Stimulated activated CD8-positive, alpha-beta memory T cell treated with anti-CD3 and anti-CD28 coated beads, Interleukin-7, amount 100 ng/mL, for 48 hours (primary cell): ENCODE measurements at places on chromosomes 2 and 18.

DNA sequence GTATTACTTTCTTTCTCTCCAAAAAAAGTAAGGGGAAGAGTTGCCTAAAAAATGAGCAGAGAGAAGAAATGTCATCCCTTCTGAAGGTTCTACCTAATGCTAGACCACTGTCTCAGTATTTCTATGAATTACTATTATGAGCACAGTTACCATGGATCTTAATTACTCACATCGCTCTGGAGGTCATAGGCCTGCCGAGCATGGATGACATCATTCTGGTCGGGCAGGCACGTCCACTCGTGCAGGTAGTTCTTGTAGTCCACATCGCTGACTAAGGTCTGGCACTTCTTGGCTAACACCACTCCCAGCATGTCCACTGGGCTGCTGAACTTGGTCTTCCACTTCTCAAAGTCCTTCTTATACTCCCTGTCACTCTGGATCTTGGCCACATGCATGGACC lies 106.9 kb downstream of the NEB start:
- DNase-seq, result no peak

DNA sequence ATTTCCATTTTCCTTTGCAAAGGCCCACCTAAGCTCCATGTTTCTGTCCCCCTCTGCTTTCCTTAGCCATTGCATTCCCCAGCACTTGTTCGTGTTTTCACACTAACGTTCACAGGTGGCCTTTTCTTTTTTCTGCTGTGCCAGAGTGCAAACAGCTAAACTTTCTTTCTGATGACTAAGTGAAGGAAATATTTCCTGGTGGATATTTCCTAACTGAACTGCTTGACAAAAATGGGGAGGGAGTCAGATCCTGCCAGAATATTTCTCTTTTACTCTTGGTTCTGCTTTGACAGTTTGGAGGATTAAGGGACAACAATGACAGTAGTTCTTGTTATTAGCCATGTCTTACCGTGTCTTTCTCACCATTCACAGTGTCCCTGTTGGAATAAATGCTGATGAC lies 344.0 kb downstream of the ARHGAP15 start:
- no peak for DNase-seq

DNA sequence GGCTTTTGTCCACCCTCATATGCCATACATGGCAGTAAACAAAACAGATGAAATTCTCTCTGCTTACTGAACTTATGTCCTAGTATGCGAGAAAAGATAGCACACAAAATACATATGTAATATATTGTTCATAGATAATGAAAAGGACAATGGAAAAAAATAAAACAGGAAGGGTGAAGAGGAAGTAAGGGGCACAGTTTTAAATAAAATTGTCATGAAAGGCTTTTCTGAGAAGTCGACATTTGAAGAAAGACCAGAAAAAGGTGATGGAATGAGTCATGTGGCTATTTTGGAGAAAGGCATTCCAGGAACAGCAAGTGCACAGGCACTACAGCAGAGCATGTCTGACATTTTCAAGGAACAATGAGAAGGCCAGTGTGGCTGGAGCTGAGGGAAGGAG lies 56.4 kb downstream of the KCNH7 start:
- DNase-seq, result no peak

GRCh38 chr2:2152451-2152850 lies 178.6 kb downstream of the MYT1L start:
- no peak for DNase-seq

DNA sequence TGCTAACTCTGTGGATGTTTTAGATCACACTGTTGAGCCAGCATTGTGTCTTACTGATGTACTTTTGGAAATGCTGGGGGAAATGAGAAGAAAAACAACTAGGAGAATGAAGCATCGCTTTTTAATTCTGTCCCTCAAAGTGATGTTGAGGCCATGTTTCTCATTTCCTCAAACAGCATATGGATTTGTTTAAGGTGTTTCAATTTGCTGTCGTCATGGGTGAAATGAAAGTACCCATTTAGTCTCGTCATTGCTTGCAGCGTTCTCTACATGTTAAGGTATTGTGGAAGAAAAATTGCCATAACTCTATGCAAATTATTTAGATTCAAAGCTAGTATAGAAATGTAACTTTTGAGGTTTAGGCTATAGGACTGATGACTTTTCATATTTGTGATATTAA lies 151.3 kb downstream of the KCTD1 start:
- no peak for DNase-seq

GRCh38 chr2:206886696-206887095 lies 52.6 kb upstream of the CPO start:
- no peak for DNase-seq

DNA sequence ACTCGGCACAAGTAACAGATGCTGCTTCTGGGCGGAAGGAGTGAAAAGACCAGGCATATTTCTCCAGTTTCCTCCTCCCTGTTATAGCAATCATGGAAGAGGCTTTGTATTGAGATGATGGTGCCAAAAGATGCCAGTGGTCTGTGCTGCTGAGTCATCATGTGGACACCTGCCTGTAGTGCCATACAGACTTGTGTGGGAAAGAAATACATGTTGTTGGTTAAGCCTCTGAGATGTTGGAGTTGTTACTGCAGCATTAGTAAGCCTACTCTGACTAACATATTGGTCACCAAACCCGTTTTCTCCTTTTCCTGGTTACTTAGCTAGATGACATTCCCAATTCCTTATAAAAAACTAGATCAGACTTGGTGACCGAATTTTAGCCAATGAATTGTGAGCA lies 356.9 kb downstream of the ZNF521 start:
- DNase-seq, result no peak

- no peak for DNase-seq
Measured at GRCh38 chr2:86229221-86229620, 30.0 kb downstream of the MRPL35 start.
